Fibroblast of mammary gland (primary cell): ENCODE measurements at places on chromosomes 7 and 10.

DNA sequence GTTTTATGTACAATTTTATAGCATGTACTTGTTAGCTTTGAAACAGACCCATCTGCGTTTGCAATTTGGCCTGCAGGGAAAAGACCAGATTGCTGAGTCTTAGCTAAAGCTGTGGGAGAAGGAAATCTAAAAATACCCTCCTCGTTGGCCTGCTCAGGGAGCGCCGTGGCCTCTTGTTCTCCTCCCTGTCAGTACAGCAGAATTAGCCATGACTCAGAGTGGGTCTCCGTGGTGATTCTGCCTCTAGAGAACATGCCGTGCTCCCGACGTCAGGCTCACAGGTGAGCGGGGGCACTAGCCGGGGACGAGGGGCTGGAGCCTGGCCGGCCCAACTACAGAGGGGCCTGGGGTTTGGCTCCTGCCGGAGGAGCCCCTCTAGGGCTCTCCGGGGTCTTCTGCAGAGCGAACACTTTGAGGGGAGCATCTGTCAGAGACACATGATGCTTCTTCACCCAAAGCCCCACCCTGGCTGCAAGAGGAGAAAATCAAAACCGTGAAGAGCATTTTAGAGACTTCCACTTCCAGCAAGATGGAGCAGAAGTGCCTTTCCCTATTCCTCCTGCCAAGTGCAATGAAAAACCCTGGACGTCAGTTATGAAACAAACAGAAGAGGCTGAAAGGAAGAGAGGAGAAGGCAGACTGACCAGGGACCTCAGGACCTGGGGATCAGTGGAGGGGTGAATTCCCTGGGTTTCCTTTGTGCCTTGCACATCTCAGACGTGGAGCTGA lies 98.9 kb downstream of the LHPP start:
- DNase-seq, result peak; percentile 82

- DNase-seq, result peak; percentile 57
These were observed 3.4 kb upstream of the ACTR3B start for GRCh38 chr7:152756116-152756515.

DNA sequence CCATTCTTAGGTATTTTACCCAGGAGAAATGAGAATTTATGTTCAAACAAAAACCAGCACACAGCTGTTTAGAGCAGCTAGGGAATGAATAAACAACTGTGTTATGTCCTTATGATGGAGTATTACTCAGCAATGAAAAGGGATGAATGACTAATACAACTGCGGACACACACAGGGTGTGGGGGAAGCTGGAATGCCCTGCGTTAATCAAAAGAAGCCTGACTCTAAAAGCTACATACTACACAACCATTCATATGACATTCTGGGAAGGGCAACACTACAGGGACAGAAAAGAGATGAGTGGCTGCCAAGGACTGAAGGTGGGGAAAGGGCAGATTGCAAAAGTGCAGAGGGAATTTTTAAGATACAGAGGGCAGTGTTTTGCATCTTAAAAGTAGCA lies 64.0 kb downstream of the DLG5 start:
- DNase-seq, result peak; percentile 73

DNA sequence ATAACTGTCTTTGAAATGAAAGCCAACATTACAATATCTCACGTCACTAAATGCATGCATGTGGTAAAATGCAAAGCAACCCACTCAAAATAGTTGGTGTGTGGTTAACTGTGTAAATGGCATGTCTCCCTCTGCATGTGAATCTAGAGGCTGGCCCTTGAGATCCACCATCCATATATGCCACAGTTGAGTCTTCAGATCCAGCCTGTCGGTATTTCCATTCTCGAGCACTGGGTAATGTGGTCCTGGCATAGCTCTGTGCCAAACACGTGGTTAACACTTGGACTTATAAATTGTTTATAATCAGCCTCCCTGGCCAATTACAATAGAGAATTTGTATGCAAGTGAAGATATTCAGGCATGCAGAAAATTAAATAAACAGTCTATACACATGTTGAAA lies 90.3 kb downstream of the LYZL1 start:
- DNase-seq, result no peak

DNA sequence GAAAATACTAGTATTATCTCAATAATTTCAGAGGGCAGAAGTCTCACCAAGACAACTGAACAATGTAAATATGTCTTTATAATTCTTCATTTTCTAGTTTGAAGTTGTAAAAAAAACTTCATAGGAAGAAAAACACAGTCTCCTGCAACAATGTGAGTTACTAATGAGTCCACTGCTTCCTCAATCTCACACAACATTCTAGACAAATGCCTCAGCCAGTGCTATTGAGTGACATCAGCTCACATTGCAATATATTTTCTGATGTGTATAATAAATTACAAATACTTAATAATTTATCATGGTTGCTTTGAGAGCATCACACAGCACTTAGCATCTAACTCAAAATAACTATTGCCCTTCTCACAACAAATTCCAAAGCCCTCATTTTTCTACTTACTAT lies 321.2 kb downstream of the GRM8 start:
- DNase-seq, result no peak
